ENCODE measurements at places on chromosomes 2 and 18. TPM values are rescaled to one million over a fixed set of nuclear protein-coding genes. Genes with fewer than 3 reads are reported as not detected.
A peak's percentile ranks its signal among the peaks of the same experiment; 100 is the strongest.

DNA sequence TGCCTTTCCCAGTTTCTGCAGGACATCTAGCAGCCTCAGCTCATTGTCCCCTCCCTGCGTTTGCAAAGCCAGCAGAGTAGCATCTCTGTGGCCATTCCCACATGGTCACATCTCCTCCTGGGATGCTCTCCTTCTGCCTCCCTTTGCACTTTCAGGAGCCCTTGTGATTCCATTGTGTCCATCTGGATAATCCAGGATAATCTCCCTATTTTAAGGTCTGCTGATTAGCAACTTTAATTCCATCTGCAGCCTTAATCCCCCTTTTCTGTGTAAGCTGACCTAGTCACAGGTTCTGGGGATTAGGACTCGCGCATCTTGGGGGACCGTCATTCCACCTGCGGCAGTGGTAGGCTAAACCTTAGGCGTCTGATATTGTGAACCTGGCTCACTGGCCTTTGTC is 70.7 kb downstream of the NEDD4L start:
- no peak for DNase-seq

GRCh38 chr2:111884592-111884964 is 585 bp upstream of the ANAPC1 start:
- no peak for DNase-seq

- no peak for DNase-seq
Observed at GRCh38 chr2:26560892-26561291, 80.3 kb downstream of the CIB4 start.

DNA sequence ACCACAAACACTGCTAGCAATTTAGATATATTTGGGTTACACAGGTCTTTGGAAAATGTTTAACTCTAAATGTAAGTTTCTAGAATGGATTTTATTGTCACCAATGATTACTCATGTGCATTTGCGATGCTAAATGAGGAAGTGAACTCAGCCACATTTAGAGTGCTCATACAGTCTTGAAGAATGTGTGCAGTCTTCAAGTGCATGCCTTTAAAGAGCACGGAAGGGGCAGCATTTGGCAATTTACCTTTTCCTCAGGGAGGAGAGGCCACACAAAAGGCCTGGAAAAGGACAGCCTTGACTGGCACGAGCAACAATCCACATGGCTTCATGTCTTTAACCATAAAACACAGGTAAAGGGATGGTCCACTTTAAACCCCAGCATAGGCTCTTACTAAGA is 78.5 kb upstream of the STK17B start:
- DNase-seq: peak; percentile 50

- DNase-seq: peak; percentile 57
Observed at GRCh38 chr18:9627642-9628041, 13.3 kb upstream of the PPP4R1 start.

- no peak for DNase-seq
Observed at GRCh38 chr2:776487-776886, 99.3 kb upstream of the TMEM18 start.

- no peak for DNase-seq
Observed at GRCh38 chr2:10034333-10035052, 8.9 kb upstream of the KLF11 start.

DNA sequence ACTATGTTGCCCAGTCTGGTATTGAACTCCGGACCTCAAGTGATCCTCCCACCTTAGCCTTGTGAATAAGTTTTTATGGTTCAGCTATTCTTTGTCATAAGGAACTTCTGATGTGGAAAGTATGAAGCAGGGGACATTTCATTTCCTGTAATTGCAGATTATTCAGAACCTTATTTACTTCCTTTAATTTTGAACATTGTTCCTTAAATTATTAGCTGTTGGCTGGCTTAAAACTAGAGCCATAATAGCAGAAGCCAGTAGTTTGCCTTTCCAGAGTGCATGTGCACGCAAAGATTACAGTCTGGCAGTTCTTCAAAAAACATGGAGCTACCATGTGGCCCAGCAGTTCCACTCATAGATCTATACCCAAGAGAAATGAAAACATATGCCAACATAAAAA is 53.1 kb downstream of the PMS1 start:
- peak; percentile 19 for DNase-seq

DNA sequence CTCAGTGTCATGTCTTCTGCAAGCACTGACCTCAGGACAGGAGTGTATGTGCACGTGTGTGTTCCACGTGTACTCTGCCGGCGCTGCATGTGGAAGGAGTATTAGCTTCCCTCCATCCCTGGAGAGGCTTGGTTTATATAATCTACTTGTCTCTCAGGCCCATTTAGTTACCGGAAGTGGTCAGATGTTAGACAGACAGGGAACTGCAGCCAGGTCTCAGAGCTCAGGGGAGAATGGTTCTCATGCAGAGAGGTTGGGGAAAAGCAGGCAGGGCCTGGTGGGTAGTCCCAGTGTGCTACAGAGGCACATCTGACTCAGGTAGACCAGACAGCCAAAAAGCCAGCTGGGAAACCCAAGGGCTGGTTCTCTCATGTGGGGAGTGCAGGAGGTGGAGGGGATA is 167.9 kb downstream of the CTIF start:
- no peak for DNase-seq

DNA sequence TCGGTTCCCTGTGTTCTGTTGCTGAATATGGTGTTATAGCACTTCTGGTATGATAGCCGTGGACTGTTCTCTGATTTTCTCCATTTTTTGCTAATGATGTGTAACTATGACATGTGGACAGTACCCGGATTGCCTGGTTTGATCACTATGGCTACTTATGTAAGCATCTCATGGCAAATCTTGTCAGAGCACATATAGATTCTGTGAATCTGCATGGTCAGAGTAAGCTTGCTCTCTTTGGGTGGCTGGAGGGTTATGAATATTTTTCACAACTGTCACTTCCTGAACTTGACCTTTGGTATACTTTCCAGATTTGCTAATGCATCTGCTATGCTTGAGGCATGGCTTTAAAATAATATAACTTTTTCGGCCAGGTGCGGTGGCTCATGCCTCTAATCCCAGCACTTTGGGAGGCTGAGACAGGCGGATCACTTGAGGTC is 36.8 kb upstream of the ATP8B1 start:
- DNase-seq: peak; percentile 74

DNA sequence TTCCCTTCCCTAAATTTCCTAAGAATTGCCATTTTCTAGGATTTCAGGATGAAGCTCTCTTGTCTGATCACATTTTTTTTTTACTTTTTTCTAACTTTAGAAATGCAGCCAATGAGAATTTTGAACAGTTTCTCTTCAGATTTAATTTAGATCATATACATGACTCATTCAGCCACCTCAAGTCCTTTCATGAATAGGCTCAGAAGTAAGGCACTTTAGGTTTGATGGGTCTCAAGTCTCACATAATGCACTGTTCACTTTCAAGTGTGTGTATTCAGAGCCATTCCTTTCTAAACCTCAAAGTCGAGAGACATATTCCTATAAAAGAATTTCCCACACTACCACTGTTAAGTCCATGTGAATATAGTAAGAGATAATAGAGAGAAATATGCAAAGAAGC is 614.1 kb upstream of the VRK2 start:
- DNase-seq: no peak

GRCh38 chr2:72148837-72149555 is 1.3 kb upstream of the CYP26B1 start:
- DNase-seq: peak; percentile 39

Gene IL18RAP
- total RNA-seq: not detected

Gene RRM2
- total RNA-seq: 19.9 TPM

Gene GPR45
- not detected for total RNA-seq

Gene CCDC178
- 2.2 TPM for total RNA-seq

Gene GNAL
- total RNA-seq: 0.51 TPM

Gene TBR1
- total RNA-seq: not detected

Gene CRYBA2
- total RNA-seq: not detected

Gene KLHL29
- 5.8 TPM for total RNA-seq
